Heart right ventricle (tissue), 16 donors: ENCODE measurements at places on chromosomes 16 and 17. TPM values are rescaled to one million over a fixed set of nuclear protein-coding genes. Genes with fewer than 3 reads are reported as not detected.
A peak's percentile ranks its signal among the peaks of the same experiment; 100 is the strongest.

GRCh38 chr16:35195864-35196216 is 1736.4 kb downstream of the TP53TG3F start:
- H3K27me3 ChIP-seq = no peaks in the 10 kb centered on the region
- no peak overlapping the region for H3K4me3 ChIP-seq
- H3K27ac ChIP-seq = no peak overlapping the region
- H3K4me1 ChIP-seq = no peaks in the 10 kb centered on the region

GRCh38 chr17:57406131-57406980 is 150.0 kb downstream of the MSI2 start:
- H3K27ac ChIP-seq = peak overlapping the region; percentile 59
- peaks cover 70% of the 10 kb centered on the region for H3K4me1 ChIP-seq
- DNase-seq = no peak
- H3K36me3 ChIP-seq = no peaks in the 10 kb centered on the region

DNA sequence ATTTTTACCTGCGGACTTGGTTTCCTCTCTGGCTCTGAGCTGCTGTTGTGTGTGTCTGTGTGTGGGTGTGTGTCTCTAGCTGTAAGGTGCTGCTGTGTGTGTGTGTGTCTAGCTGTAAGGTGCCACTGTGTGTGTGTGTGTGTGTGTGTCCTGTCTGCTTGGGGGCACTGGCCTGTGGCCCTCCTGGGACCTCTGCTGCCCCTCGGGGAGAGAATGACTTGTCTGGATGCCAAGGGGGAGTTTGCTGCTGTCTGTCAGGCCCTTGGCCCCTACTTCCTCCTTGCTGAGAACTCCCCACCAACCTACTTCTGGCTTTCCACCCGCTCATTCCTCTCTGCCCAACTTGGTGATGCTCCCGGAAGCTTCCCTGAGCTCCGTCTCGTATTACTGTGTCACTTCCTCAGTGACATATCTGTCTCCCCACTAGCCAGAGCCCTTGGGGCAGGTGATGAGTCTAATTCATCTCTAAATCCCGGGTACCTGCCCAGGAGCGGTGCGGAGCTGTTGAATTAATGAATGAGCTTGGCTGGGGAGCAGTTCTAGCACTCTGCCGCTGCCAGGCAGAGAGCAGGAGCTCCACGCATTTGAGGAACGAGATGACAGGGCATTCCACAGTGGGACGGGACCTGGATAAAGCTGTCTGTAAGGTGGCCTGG is 3.5 kb upstream of the LASP1NB start:
- no peak for DNase-seq
- H3K36me3 ChIP-seq = peaks cover 28% of the 10 kb centered on the region
- H3K4me3 ChIP-seq = no peak overlapping the region
- H3K27me3 ChIP-seq = no peaks in the 10 kb centered on the region
- peak overlapping the region; percentile 63 for H3K27ac ChIP-seq

- no peak overlapping the region for H3K4me3 ChIP-seq
- no peaks in the 10 kb centered on the region for H3K36me3 ChIP-seq
- H3K4me1 ChIP-seq = peaks cover 76% of the 10 kb centered on the region
- peak; percentile 55 for DNase-seq
- H3K27me3 ChIP-seq = no peaks in the 10 kb centered on the region
These were observed 23.8 kb downstream of the SPHK1 start for GRCh38 chr17:76408037-76408849.

- H3K27me3 ChIP-seq = no peaks in the 10 kb centered on the region
- H3K27ac ChIP-seq = no peak overlapping the region
- no peak for DNase-seq
- no peaks in the 10 kb centered on the region for H3K36me3 ChIP-seq
These were observed 9.7 kb upstream of the ZFP1 start for GRCh38 chr16:75138636-75139035.

GRCh38 chr16:49454426-49455180 is 81.0 kb downstream of the C16orf78 start:
- H3K27me3 ChIP-seq = no peaks in the 10 kb centered on the region
- no peak overlapping the region for H3K27ac ChIP-seq
- H3K4me3 ChIP-seq = no peak overlapping the region

DNA sequence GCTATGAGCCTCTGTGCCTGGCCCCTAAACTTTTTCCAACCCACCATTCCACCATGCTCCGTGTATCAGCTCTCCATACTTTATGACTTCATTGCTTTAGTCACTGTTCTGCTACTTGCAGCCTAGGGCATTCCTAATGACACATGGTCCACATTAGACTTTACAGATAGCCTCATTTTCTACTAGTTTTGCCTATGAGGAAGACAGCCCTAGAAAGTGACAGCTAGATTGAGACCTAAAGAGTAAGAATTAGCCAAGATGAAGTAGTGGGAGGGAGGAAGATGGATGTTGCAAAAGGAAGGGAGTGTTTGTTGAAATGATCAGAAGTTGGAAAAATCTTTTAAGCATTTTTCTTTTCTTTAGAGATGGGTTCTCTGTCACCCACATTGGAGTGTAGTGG is 11.0 kb downstream of the C16orf54 start:
- no peaks in the 10 kb centered on the region for H3K36me3 ChIP-seq
- H3K4me3 ChIP-seq = no peak overlapping the region
- peaks cover 11% of the 10 kb centered on the region for H3K27me3 ChIP-seq
- no peak overlapping the region for H3K27ac ChIP-seq

DNA sequence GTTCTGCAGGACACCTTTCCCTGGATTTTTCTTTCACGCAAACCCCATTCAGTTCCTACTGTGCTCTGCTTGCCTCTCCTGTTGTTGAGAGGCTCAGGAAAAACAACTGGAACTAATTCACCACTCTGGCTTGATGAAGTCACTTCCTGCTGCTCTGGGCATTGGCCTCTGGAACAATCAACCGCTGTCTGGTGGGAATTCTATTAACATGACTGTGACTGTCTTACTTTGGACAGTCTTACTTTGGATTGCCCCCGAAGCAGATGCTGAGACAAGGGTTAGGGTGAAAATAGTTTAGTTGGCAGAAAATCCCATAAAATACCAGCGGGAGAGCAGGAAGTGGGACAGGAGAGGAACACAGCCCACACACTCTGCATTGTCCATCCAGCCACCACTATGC is 90.0 kb upstream of the HSBP1 start:
- H3K4me1 ChIP-seq = no peaks in the 10 kb centered on the region
- H3K4me3 ChIP-seq = no peak overlapping the region
- H3K27me3 ChIP-seq = no peaks in the 10 kb centered on the region
- peak overlapping the region; percentile 21 for H3K27ac ChIP-seq
- DNase-seq = peak; percentile 20
- H3K36me3 ChIP-seq = no peaks in the 10 kb centered on the region

DNA sequence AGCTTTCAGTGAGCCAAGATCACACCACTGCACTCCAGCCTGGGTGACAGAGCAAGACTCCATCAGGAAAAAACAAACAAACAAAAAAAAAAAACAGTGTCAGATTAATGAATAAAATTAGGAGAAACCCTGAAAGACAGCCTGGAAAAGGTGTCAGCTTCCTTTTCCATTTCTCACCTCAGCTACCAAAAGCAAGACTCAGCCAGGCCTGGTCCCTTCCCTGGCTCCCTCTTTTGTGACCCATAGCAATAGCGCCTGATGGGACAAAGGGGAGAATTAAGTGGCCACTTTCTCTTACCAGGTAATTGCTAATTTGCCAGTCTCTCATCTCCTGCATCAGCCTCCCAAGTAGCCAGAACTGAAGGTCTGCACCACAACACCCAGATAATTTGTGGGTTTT is 3.9 kb upstream of the THRA start:
- H3K27me3 ChIP-seq = no peaks in the 10 kb centered on the region
- peak overlapping the region; percentile 58 for H3K27ac ChIP-seq
- no peaks in the 10 kb centered on the region for H3K36me3 ChIP-seq
- H3K4me1 ChIP-seq = peaks cover 4% of the 10 kb centered on the region
- no peak overlapping the region for H3K4me3 ChIP-seq
- DNase-seq = no peak

DNA sequence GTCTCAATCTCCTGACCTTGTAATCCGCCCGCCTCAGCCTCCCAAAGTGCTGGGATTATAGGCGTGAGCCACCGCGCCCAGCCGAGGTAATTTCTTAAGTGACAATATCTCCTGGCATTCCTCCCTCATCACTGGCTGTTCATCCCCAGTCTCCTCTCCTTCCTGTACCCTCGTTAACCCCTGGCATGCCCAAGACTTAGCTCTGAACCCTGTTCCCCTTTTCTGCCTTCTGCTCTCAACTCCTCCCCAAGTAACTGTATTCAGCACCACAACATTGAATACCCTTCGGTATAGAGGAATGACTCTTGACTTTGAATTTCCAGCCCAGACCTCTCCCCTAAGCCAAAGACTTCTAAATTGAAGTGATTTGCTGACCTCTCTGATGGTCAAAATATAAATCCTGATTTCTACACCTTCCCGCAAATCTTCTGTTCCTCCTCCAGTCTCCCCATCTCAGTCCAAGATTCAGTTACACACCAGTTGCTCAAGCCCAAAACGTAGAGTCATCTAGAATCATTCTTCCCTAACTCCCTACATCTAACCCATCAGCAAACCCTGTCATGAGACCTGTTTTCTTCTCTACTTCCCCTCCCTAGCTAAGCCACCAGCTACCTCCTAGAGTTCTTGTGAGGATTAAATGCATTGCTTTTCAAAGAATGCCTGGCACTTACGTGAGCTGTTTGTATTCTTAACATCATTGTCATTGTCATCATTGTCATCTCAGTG is 14.8 kb downstream of the PMP22 start:
- peaks cover 2% of the 10 kb centered on the region for H3K4me1 ChIP-seq
- no peak for DNase-seq
- peaks cover 88% of the 10 kb centered on the region for H3K36me3 ChIP-seq
- H3K27ac ChIP-seq = peak overlapping the region; percentile 70
- no peak overlapping the region for H3K4me3 ChIP-seq
- no peaks in the 10 kb centered on the region for H3K27me3 ChIP-seq

DNA sequence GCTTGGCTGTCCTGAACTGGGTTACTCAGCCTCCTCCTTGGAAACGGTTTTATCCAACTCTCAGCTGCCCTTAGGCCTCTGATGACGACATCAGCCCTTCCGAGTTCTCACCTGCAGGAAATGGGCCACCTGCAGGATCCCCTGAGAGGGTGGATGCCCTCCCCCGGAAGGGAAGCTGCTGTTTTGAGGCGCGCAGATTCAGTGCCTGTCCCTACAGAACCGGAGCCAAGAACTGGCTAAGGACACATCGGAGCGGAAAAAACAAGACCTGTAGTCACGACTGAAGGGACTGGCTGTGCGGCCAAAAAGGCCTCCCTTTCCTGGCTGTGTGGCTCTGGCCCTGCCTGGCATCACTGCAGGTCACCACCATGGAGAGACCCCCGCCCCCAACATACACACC is 11.7 kb upstream of the C16orf95 start:
- DNase-seq = no peak
- no peaks in the 10 kb centered on the region for H3K27me3 ChIP-seq
- H3K36me3 ChIP-seq = peaks cover 28% of the 10 kb centered on the region
- H3K4me3 ChIP-seq = no peak overlapping the region
- no peak overlapping the region for H3K27ac ChIP-seq

DNA sequence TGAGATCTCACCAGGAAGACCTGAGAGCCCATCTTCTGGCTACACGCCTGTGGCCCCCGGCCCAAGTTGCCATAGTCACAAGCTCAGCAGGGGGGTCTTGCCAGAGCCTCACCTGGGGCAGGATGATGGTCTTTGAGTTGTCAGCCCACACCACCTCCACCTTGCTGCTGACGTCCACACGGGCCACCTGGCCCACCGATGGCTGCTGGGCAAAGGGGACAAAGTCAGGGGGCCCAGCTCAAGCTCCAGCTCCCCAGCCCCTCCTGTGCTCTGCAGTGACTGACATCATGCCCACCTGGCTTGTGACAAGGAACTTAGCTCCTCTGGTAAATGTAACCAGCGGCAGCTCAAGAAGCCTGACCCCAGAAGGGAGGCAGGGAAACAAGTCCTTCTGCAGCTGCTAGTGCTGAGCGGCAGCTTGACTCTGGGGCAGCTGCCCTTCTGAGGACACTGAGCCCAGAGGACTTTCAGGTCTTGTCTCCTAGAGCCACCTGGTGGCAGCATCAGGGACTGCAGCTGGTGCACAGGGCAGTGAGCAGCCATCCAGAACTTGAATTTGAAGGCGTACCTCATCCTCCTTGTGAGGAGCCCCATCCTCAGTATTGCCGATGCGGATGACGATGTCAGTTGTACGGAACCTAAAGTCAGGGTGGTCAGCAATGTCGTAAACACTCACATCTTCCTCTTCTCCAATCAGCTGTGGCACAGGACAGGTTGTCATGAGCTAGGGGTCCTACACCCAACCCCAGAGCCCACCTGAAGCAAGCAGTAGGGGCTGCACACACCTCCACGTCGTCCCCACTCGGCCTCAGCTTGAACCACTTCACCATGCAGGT is 13.5 kb downstream of the SPHK1 start:
- no peaks in the 10 kb centered on the region for H3K27me3 ChIP-seq
- H3K27ac ChIP-seq = no peak overlapping the region
- no peak overlapping the region for H3K4me3 ChIP-seq
- peaks cover 100% of the 10 kb centered on the region for H3K36me3 ChIP-seq
- peak; percentile 87 for DNase-seq
- H3K4me1 ChIP-seq = peaks cover 3% of the 10 kb centered on the region

- H3K4me3 ChIP-seq = no peak overlapping the region
- H3K4me1 ChIP-seq = peaks cover 75% of the 10 kb centered on the region
- H3K27me3 ChIP-seq = no peaks in the 10 kb centered on the region
- peak overlapping the region; percentile 74 for H3K27ac ChIP-seq
- no peaks in the 10 kb centered on the region for H3K36me3 ChIP-seq
These were observed 13.9 kb downstream of the MPRIP start for GRCh38 chr17:17056156-17056539.

- no peak for DNase-seq
- no peak overlapping the region for H3K27ac ChIP-seq
- H3K4me1 ChIP-seq = no peaks in the 10 kb centered on the region
- H3K36me3 ChIP-seq = peaks cover 90% of the 10 kb centered on the region
- H3K27me3 ChIP-seq = no peaks in the 10 kb centered on the region
- H3K4me3 ChIP-seq = no peak overlapping the region
These were observed 6.9 kb downstream of the TSC2 start for GRCh38 chr16:2054543-2055245.

DNA sequence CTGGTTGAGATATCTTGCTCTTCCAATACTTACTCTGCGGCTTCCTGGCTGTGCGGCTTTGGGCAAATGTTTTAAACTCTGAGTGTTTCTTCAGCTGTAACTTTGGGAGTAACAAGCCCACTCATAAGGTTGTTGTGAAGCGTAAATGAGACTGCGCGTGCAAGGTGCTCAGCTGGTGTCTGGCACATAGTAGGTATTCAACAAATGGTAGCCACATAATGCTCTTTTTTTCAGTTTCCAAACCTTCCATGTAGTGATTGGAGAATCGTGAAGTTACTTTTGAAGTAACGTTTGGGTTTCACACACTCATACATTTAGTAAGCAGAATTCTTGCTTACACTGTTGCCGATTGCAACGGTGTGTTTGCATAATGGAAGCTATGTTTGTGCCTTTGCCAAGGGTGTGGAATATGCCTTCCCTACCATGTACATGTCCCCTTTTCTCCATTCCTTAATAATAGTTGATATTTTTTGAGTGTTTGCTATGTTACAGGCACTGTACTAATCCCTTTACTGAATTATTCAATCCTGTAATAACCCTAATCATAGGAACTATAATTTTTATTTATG is 829 bp downstream of the DHRS7B start:
- DNase-seq = no peak
- peaks cover 68% of the 10 kb centered on the region for H3K4me1 ChIP-seq
- H3K36me3 ChIP-seq = no peaks in the 10 kb centered on the region
- peak overlapping the region; percentile 76 for H3K4me3 ChIP-seq
- H3K27ac ChIP-seq = peak overlapping the region; percentile 95

HOXB8 gene
- not detected for total RNA-seq

C16orf89 gene
- total RNA-seq = 13.9 TPM

ZNF213 gene
- 7.4 TPM for total RNA-seq

PRKCB gene
- 0.81 TPM for total RNA-seq

KRTAP17-1 gene
- not detected for total RNA-seq

NDRG4 gene
- 347 TPM for total RNA-seq

CASKIN1 gene
- total RNA-seq = 4.4 TPM
